ENCODE measurements at places on chromosomes 7 and 10.

- no peak for DNase-seq
Measured at GRCh38 chr7:80185571-80185970, 50.9 kb downstream of the GNAI1 start.

DNA sequence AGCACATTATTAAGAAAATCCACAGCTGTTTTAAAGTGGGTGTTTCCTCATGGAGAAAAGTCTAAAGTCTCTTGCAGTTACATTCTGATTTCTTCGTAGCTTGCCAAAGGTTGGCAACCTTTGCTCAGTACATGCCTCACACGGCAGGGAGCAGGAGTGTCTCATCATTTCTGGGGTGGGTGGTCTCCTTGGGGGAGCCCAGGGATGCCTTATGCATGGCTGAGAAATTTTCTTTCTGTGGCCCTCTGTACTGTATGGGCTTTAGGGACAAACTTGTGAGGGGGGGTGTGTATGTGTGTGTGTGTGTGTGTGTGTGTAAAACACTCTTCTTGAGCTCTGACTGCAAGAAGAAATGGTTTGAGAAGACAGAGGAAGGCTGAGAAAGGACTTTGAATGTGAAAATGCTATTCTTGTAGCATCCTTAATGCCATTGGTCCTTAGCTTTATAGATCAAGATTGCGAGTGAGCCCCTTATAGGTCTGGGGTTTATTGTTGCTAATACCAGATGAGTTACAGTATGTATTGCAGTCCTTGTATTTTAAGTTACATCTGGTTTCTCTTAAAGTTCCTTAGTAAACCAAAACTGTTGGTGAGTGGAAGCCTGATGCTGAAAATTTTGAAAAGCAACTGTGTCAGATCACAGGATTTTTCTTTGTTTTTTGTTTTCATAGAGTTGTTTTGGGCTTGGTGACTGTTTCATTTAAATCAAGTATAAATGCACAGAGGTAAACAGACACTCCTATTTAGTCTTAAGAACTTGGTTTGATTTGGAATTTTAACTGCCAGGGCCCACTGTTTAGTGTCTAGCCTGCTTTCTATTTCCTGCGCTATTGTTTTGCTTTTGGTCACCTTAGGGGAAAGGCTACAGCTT, 242.0 kb downstream of the BICC1 start:
- no peak for DNase-seq

DNA sequence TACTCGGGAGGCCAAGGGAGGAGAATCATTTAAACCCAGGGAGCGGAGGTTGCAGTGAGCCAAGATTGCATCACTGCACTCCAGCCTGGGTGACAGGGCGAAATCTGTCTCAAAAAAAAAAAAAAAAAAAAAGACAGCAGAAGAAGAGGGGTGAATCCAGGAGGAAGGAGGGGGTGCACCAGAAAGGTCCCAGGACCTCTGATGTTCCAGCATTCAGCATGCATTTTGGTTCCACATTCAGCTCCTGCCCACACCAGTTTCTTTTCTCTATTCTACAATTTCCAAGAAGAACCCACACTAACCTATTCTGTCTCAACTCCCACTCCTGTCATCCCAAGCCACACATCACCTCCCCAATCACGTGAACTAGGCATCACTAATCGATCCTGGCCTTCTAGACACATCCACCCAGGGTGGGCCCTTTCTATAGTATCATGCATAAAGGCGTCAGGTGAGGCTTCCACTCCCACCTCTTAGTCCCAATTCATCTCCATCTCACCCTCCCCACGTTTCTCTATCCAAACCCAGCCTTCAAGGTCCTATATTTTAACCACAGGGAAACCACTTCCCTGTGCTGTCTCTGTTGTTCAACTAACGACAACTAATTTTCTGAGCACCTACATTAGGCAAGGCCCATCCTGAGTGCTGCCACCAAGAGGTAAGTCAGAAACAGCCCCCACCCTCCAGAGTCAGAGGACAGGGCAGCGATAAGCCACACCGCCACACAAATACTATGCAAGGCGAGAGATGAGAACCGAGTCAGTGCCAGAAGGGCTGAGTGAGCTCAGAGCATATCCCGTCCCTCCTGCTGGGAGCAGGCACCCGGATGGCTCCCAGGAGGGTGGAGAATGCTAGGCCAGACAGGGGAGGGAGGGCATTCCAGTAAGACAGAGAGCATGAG, 2.2 kb downstream of the ANXA11 start:
- peak; percentile 47 for DNase-seq

GRCh38 chr10:1206601-1207000, 150.4 kb downstream of the WDR37 start:
- DNase-seq, result no peak

- peak; percentile 51 for DNase-seq
Measured at GRCh38 chr7:36670585-36671431, 53.5 kb downstream of the AOAH start.

DNA sequence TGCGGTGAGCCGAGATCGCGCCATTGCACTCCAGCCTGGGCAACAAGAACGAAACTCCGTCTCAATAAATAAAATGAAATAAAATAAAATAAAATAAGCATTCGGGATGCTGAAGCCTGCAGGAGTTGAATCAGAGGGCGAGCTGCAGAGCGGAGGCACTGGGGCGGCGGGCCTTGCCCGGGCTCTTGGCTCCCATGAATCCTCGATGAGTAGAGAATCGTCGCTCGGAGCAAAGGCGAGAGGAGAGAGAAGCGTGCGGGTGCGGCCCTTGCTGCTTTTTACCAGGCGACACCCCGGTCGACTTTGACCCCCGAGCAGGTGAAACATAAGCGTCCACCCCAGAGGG, 168.3 kb downstream of the UBE2H start:
- DNase-seq, result no peak

- DNase-seq, result no peak
Measured at GRCh38 chr7:145156834-145157233, 321.0 kb upstream of the TPK1 start.

DNA sequence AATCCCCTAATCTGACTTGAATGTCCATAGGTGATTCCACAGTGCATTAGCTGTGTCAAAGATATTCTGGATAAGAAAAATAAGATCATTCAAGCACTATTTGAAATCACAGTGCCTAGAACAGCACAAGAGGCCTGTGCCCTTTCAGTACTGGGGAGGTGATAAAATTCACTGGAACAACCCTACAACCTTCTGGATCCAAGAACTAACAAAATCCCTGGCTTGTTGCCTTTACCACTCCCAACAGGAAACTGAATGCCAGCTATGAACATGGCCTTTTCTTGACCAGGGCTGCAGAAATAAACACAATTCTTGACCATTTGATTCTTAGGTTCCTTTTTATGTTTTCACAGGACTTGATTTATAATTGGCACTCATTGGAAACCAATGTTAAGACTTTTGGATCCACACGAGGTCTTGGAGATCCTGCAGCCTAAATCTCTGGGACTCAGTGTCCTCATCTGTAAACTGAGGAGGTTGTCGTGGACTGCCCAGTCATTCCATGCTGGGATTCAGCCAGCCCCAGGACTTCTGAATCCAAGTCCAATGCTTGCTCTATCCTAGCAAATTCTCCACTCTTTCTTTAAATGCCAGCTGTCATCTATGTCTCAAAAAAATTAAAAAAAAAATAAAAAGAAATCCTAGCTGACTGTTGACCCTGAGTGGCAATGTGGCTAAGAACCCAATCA, 624.7 kb downstream of the KCNMA1 start:
- DNase-seq, result no peak

DNA sequence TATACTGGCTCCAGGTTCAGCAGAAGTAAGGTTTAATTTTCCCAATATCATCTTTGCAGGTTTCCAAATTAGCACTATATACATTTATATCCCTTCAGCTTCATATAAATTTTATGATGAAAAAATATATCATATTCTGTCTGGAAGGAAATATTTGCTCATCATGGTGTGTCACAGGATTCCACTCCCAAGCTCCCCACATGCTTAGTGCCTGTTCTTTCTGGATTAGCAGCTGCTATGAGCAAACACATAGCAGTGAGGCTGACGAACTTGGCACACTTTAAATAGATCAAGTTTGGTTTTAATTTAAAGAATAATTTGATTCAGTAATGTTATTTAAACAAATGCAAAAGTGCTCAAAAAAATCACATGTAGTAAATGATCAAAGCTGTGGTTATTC, 251.9 kb downstream of the AGMO start:
- DNase-seq, result no peak

DNA sequence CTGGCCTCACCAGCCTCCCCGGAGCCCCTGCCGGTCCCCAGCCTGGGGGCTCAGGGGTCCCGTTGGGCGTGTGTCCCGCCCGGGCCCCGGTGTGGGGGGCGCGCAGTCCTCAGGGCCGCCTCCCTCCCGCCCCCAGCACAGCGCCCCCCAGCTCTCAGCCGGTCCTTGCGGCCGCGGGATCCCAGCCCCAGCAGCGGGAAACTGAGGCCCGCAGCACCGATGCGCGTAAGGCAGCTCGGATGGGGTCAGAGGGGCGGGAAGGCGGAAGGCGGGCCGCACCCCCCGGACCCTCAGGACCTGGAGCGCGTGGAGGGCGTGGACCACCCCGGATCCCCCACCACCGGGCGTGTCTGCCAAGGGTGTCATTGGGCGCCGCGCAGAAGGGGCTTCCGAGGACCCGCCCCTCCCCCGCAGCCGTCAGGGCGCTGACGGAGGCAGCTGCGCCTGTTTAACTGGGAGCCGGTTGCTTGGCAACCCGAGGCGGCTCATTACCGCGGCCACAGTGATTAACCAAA, 14.9 kb downstream of the UNCX start:
- DNase-seq, result no peak

DNA sequence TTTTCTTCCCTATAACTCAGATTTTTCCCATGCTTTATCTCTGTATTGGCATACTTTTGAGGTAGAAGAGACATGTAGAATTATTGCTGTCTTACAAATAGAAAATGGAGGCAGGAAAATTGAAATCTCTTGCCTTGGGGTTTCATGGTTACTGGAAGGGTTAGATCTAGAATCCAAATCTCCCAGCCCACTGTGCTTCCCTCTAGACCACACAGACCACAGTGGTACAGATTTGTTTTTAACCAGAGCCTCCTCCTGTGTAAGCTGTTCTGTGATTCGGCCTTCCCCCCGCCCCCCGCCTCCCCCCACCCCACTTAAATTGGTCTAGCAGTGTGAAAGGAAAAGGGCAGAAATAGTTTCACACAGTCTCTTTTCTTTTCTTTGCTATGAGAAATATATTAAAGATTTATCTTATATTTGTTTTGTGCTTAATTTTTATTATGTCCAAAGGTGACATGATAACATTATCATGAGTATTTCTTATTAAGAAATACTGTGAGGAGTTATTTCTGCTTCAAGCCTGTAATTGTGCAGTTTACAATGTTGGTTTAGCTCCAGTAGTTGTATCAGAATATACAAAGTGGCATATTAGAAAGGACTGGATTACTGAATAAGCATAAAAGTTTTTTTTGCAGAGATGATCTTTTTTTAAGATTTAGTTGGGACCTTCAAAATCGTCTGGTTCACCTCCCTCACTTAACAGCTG, 368.8 kb upstream of the BMPER start:
- DNase-seq, result no peak

GRCh38 chr7:28002638-28003037, 178.0 kb downstream of the JAZF1 start:
- no peak for DNase-seq

GRCh38 chr7:1555813-1556543, at the start of gene TMEM184A:
Gene TMEM184A (minus strand): TSS chr7:1556205. CDS start chr7:1555484, 721 bp downstream.
- peak; percentile 33 for DNase-seq

DNA sequence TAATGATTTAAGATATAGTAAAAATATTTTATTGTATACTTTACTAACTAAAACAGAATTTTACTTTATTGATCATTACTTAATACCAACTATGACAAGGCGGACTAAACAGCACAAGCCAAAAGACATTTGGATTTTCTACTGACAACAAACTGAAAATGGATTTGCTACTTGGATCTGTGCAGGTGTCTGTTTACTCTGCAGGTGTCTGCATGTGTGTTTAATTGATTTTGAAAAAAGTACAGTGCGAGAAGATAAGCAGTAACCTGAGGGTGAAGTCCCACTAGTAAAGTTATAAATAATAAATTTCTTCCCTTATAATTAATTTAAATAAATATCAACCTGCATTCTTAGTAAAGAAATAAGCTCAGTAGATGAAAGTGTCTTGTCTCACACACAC, 696.8 kb upstream of the MBL2 start:
- DNase-seq, result no peak

GRCh38 chr10:43419997-43420368, 11.0 kb upstream of the HNRNPF start:
- DNase-seq, result no peak

DNA sequence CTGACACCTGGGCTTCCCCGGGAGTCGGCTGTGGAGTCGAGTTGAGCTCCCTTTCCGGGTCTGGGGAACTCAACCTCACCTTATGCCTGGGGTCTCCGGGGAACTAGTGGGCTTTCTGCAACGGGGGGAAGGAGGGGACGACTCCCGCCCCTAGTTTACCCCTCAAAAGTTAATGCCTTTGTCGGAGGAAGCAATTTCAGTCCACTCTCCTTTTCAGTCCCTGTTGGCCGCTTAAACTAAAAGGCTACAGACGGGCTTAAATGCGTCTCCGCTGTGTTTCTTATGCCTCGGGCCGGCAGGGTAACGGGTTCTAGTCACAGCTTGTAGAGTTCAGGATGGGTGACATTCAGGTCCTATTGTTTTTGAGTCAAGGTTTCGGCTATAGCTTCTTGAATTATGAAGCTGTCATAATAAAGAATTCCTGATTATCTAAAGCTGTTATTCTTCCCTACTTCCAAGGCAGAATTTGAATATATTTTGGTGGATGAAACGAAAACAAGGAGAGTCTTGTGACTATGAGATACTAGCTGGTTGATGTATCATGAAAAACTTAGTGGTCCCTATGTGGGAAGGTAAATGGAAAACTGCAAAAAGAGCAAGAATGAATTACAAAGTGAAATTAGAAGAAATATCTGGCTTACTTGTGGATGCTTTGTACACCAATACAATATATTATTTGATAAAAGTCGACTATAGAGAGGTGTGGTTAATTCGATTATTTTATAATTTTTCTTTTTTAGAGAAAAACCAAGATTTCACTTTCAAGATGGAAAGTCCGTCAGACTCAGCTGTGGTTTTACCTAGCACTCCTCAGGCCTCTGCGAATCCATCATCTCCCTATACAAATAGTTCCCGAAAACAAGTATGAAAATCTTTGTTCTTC, 495 bp downstream of the SFR1 start:
- no peak for DNase-seq

DNA sequence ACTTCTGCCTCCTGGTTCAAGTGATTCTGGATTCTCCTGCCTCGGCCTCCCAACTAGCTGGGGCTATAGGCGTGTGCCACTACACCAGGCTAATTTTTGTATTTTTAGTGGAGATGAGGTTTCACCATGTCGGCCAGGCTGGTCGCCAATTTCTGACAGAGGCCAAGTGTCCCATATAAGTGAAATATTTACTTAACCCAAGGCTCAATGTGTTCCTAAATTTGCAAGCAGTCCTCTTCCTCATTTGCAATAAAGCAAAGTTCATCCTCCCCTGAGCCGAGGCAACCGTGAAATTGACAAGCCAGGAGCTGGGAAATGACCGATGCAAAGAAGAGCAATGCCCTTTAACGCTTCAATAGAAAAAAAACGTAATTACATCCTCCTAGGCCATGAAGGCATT, 347.7 kb downstream of the FRMD4A start:
- DNase-seq, result no peak

GRCh38 chr10:34104829-34105572, 710.1 kb downstream of the PARD3 start:
- DNase-seq, result no peak
